ENCODE measurements at places on chromosomes 11 and 22.

DNA sequence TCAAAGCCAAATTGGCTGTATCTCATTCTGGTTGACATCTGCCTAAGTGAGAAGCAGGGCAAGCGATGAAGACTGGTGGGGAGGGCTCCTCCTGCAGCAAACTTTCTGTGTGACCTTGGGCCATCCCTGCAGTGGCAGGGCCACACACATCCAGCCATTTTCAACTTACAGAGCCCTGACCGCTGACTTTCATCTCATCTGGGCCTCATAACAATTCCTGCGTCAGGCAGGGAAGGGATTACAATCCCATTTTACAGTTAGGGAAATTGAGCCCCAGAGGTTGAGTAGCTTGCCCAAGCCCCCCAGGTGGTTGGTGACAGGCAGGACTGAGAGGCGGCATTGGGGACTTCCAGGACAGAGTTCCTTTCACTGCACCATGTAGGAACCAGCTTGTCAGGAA lies 21.9 kb downstream of the TPBGL start:
- no peak for DNase-seq

DNA sequence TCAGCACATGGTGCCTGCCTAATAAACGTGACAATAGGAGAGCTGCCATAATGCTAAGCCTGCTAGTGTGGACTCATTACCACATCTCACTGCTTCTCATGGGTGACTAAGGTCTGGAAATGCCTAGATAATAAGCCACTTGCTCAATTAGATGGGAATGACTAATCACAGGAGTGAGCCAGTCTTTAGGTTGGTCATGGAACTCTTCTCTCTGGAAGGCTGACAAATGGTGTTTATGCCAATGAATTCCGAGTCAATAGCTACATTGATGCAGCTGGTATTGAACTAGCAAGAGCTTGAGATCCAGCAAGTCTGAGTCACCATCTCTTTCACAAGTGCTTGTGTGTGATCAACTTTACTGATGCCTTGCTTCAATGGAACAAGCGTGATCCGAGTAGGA lies 334.9 kb downstream of the OPCML start:
- no peak for DNase-seq

DNA sequence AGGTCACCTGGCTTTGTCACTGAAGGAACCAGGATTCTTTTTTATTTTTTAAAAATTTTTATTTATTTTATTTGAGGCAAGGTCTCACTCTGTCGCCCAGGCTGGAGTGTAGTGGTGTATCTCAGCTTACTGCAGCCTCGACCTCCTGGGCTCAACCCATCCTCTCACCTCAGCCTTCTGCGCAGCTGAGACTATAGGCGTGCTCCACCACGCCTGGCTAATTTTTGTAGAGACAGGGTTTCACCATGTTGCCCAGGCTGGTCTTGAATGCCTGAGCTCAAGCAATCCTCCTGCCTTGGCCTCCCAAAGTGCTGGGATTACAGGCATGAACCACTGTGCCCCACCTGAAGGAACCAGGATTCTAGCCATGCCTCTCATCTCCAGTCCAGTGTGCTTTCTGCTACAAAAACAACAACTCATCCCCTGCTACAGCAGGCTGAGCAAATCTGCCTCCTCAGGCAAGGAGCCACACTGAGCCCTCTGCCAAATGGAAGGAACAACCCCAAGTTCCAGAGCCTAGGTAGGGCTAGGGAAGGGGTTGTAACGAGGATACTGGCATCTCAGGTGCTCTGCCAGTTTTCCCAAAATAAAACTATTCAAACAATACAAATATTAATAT lies 2.6 kb upstream of the PEX26 start:
- no peak for DNase-seq

- no peak for DNase-seq
Measured at GRCh38 chr11:15446929-15447328, 332.2 kb downstream of the INSC start.

- DNase-seq, result no peak
Measured at GRCh38 chr11:105923807-105924206, 98.2 kb downstream of the MSANTD4 start.

Measured in LoVo (cell line).